ENCODE measurements at places on chromosomes 4 and X. TPM values are rescaled to one million over a fixed set of nuclear protein-coding genes. Genes with fewer than 3 reads are reported as not detected.

- no peak overlapping the region for H3K4me3 ChIP-seq
- no peak overlapping the region for H3K27ac ChIP-seq
- DNase-seq = peak; percentile 55
- H3K36me3 ChIP-seq = no peaks in the 10 kb centered on the region
Observed at GRCh38 chr4:121375262-121375661, 5.6 kb downstream of the QRFPR start.

DNA sequence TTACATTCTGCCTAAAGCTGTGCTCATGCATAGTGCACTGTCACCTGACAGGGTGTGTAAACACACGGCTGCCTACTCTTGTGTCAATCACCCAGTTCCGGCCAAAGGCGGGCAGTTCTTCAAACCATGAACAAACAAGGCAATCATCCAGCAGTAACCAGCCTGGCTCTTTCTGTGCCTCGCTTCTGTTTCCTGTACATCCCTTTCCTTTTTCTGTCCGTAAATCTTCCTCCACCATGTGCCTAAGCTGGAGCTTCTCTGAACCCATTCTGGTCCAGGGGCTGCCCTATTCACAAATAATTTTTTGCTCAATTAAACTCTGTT, 60.8 kb upstream of the CBR4 start:
- peak overlapping the region; percentile 79 for H3K27ac ChIP-seq
- peaks cover 26% of the 10 kb centered on the region for H3K4me1 ChIP-seq
- DNase-seq = peak; percentile 53
- H3K36me3 ChIP-seq = no peaks in the 10 kb centered on the region
- H3K27me3 ChIP-seq = no peaks in the 10 kb centered on the region
- H3K4me3 ChIP-seq = peak overlapping the region; percentile 30

- H3K36me3 ChIP-seq = no peaks in the 10 kb centered on the region
- H3K4me1 ChIP-seq = no peaks in the 10 kb centered on the region
- no peaks in the 10 kb centered on the region for H3K27me3 ChIP-seq
- DNase-seq = no peak
- H3K27ac ChIP-seq = no peak overlapping the region
Observed at GRCh38 chr4:157907226-157907946, 265.4 kb downstream of the GASK1B start.

The ALPK1 gene
- total RNA-seq = 1.4 TPM

The MAGEE1 gene
- 3.9 TPM for total RNA-seq

The NR3C2 gene
- total RNA-seq = 2.5 TPM
